NCI-H1417 (cell line): ENCODE measurements at places on chromosomes 2 and 18.
A peak's percentile ranks its signal among the peaks of the same experiment; 100 is the strongest.

GRCh38 chr2:105329561-105330495 is at the start of gene TGFBRAP1:
Gene TGFBRAP1, minus strand, starts transcription at chr2:105329735. Its CDS starts 21,434 bp downstream, at chr2:105308301.
- DNase-seq = peak; percentile 87

DNA sequence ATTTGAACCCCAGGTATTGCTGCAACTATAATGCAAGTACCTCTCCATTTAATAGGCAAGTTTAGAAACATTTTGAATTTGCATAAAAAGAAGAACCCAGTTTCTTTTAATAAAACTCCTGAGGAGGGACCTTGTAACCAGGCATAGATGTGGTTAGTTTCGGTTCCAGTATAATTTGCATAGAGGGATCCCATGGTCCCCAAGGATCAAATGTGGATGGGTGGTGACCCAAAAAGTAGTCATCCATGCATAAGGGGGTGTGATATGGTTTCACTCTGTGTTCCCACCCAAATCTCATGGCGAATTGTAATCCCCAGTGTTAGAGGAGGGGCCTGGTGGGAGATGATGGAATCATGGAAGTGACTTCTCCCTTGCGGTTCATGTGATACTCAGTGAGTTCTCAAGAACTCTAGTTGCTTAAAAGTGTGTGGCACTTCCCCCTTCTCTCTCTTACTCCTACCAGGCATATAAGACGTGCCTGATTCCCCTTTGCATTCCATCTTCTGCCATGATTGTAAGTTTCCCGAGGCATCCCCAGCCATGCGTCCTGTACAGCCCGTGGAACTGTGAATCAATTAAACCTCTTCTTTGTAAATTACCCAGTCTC is 40.2 kb upstream of the SKA1 start:
- DNase-seq = no peak

DNA sequence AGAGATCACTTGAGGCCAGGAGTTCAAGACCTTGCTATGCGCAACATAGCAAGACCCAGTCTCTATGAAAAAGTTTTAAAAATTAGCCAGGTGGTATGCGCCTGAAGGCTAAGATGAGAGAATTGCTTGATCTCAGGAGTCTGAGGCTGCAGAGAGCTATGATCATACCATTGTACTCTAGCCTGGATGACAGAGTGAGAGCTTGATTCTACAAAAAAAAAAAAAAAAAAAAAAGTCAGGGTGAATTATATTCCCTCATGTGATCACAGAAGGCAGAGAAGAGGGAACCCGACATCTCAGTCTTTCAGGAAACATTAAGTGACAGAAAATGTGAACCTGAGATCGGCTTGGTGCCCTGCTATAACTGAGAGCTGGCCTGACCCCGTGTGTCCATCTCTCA is 171.2 kb upstream of the MSH6 start:
- DNase-seq = no peak

DNA sequence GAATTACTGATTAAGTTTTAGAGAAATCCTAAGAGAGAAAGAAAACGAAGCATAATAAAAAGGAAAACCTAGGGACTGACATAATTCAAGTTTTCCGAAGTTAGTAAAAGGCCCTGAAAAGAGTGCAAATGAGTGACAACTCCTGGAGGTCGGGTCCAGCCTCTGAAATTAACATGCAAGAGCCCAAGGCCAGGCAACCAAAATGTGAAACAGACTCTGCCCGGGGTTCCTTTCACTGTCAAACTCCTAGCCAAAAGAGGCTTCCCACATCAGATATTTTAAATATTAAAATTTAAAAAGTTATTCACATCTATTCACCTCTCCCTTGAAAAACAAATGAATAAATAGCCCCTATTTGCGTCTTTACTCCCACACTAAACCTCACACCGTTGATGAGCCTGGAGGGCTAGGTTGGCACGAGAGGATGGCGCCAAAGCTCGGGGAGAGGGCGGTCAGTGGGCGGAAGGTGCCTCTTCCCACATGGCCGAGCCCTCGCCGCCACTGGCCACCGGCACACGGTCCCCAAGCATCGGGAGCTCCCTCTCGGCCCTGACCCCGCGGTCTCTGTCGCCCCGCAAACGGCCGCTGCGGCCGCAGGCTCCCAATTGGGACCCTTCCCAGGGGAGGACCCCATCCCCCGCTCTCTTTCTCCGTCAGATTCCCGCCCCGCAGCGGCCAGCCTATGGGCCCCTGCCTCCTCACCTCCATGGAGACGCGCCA is 630 bp downstream of the PPM1G start:
- peak; percentile 25 for DNase-seq

- DNase-seq = peak; percentile 26
These were observed 85.8 kb downstream of the GRB14 start for GRCh38 chr2:164535280-164536025.

- DNase-seq = no peak
These were observed 5.1 kb upstream of the HNMT start for GRCh38 chr2:137959166-137959565.

GRCh38 chr2:232628466-232629128 is 4.8 kb upstream of the EFHD1 start:
- DNase-seq = no peak

GRCh38 chr18:29418136-29418535 is 1241.2 kb upstream of the CDH2 start:
- no peak for DNase-seq

DNA sequence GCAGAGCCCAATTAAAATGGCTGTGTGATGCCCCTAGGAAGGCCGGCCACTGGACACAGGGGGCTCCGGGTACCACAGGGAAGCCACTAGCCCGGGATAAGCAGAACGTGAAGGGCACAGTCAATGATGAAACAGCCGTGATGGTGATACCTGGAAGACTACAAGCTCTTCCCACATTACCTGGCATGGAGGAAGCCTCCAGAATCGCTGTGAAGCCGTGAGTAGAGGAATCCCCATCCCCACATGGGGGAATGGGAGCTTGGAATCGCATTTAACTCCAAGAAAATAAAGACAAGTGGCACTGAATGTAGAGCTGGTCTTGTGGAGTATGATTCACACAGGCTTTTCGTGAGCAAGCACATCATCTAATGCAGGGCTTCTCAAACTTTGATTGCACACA is 16.1 kb downstream of the GALNT14 start:
- no peak for DNase-seq

DNA sequence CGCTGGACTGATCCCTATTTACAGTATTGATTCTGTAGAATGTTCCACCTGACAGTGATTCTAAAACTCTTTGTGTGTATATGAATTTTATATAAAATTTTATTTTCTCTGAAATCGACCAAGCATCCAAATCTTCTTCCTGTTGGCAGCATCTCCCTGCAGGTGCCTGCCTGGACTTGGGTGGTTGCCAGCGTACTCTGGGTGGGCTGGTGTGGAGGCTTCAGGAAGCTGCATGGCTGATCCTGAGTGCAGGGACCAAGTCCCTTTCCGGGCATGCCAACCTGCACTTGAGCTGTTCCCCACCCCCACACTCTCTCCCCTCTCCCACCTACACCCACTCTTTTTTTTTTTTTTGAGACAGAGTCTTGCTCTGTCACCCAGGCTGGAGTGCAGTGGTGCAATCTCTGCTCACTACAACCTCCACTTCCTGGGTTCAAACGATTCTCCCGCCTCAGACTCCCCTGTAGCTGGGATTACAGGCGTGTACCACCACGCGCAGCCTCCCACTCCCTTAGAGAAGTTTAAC is 53.2 kb upstream of the ALKAL2 start:
- no peak for DNase-seq

DNA sequence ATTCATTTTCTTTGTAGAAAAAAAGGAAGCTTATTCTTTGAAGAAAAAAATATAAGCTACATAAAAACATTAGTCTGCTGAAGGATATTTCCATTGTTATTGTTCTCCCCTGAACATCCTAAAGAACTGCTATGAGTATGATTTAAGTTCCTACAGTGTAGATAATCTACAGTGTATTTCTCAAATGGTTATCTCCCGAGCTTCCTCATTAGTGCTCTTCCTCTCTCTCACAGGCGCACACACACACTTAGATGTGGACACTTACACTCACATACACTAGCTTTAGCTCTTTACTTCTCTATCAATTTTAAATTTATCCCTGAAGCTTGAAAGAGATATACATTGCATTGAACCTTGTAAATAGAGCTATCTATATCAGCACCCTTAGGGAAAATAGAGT is 681.0 kb downstream of the KCNJ3 start:
- no peak for DNase-seq

- no peak for DNase-seq
These were observed 44.2 kb downstream of the DTNA start for GRCh38 chr18:34754300-34754699.

DNA sequence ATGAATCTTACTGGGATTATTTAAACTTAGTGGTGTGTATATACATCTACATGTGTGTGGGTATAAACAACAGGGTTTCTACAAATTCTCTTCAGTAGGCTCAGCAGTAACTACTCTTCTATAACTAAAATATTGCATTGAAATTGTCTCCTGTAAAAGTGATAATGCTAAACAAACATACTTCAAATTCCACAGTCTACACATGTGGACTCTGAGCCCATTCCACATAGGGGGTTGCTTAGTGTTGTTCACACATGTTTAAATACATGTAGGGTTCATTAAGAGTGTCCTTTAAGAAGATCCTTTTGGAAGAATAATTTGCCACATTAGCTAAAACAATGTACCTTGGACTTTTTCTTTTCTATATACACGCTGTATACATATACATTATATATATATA is 152.8 kb upstream of the VRK2 start:
- no peak for DNase-seq

DNA sequence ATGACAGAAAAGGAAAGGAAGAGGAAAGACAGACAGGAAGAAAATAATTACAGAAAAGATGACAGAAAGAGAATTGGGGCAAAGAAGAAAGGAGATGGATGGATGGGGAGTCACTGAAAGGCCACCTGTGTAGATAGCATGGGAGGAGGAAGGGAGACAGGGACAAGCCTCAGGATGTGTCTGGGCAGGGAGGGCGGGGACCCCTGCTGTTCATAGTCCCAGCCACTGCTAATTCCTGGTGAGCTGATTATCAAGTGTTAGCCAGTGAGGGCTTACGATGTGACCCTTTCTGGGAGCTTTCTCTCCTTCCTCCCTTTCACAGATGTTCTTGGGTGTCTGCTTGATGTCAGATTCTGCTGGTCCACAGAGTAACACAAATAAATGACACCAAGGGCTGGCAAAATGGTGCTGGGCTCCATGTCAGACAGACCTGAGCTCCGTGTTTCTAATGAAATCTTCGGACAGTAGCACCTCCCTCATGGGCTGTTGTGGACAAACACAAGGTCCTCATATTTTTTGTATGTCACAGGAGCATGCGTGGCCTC is 13.6 kb downstream of the FHOD3 start:
- peak; percentile 11 for DNase-seq

- no peak for DNase-seq
These were observed 30.4 kb upstream of the GMCL1 start for GRCh38 chr2:69798909-69799526.

DNA sequence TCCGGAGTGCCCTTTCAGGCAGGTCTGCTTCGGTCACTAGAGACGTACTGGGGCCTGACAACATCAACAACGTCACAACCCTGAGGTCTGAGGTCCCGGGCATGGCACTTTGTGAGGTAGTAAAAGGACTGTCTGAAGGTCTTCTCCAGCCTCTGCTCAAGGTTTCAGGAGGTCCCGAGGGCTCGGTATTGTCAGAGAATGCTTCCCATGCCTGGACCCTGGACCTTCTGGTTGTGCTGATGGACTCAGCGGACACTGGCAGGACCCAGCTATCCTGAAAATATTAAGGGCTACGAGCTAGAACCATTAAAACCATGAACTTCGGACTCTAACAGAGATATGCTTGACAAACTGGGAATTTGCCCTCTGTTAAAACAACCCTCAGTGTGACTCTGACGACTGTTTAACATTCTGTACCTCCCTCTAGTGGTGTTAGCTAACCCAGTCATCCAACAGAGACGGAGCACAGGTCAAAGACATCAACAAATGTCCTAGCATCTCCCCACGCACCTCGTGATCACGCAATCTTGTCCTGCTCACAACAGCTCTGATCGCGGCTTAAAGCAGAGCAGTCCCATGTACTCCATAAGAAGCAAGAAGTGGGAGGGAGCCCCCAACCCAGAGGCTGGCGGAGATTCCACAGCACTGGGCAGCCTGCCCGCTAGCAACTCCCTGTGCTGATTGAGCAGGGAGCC is 96.5 kb downstream of the CCDC93 start:
- DNase-seq = no peak

GRCh38 chr18:55405893-55406406 is 182.0 kb downstream of the TCF4 start:
- peak; percentile 100 for DNase-seq

DNA sequence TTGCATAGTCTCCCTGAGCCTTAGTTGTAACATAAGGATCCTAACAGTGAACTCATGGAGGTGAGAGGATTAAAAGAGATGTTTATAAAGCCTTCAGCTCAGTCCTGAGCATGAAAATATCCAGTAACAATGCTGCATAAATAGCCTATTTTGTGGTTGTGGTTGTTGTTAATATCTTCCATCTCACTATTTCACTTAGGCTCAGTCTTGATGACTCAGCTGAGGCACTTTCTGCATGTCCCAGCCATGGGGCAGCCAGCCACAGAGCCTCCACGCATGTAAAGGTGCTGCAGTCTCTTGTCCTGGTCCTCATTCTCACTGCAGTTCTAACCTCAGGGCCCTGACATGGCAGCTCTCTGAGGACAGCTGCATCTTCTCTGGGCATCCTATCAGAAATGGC is 218.8 kb upstream of the PKDCC start:
- DNase-seq = no peak

DNA sequence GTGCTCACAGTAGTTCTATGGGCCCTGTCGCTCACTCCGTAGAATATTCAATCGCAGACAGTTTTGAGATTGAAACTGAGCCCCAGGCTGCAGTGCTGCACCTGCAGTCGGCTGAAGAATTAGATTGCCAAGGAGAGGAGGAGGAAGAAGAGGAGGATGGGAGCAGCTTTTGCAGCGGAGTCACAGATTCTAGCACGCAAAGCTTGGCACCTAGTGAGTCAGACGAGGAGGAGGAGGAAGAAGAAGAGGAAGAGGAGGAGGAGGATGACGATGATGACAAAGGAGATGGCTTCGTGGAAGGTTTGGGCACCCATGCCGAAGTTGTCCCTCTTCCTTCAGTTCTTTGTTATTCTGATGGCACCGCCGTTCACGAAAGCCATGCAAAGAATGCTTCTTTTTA is 115.2 kb downstream of the GALNT3 start:
- DNase-seq = no peak

DNA sequence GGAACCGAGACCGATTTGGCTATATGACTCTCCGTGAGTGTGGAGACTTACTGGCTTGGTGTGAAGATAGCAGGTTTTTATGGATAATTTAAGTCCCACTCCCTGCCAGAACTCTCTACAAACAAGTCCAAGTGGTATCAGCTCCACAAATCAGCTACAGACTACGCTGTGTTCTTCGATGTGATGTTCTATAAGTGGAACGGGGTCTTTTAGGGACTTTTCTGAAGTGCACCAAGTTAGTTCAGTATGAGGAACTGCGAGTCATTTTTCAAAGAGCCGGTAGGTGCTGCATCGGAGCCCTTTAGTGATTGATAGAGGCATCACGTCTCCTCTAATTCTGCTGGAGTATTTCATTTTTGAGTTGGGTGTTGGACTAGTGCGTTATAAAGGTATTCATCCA is 107.1 kb downstream of the TSHZ1 start:
- no peak for DNase-seq

- DNase-seq = no peak
These were observed 139.5 kb downstream of the HDAC4 start for GRCh38 chr2:239261356-239261755.
